ENCODE measurements at places on chromosomes 7 and 10.

DNA sequence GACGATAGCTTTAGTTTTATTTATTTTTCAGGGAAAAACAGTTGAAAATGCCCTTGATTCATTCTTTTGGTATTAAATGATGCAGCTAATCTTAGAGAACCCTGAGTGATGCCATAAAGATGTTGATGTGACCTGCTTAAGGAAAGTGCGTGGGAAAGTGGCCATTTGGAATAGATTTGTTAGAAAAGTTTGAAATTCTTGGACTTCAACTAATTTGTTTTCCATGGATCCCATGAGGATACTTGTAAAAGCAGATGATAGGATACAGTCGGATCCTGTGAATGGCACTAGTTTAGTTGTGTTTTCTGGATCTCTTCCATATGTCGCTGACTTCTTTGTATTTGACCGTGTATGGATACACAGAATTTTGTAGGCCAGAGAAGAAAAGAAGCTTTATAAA, 69.0 kb downstream of the SEPTIN7 start:
- DNase-seq: no peak

DNA sequence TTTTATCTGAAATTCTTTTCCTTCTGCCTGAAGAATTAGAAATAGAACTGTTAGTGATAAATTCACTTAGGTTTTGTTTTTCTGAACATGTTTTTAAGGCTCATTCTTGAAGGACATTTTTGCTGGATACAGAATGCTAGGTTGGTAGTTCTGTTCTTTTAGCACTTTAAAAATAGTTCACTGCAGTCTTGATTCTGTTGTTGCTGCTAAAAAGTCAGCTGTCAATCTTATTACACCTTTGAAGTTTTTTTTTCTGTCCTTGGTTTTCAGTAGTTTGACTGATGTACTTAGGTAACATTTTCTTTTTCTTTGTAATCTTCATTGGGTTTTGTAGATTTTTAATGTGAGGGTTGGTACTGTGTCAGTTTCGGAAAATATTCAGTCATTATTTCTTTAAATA, 48.7 kb downstream of the C1GALT1 start:
- no peak for DNase-seq

GRCh38 chr10:71238626-71239025, 26.3 kb downstream of the UNC5B start:
- no peak for DNase-seq

DNA sequence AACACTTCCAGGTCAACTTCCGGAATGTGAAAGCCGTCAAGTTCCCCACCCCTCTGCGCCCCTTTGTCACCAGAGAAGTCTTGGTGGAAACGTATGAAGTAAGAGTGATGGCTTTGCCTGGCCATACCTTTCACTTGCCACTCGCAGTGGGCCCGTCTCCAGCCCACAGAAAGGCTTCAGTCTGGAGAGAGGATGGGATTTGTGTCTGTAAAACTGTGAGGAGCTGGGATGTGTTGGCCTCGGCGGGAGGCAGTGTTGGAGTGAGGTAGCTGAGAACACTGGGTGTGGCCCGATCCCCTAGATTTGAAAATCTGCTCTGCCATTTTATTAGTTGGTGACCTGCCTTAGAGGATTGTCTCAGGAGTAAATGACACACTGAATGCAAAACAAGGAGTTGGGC, 6.4 kb downstream of the ADCK2 start:
- no peak for DNase-seq

DNA sequence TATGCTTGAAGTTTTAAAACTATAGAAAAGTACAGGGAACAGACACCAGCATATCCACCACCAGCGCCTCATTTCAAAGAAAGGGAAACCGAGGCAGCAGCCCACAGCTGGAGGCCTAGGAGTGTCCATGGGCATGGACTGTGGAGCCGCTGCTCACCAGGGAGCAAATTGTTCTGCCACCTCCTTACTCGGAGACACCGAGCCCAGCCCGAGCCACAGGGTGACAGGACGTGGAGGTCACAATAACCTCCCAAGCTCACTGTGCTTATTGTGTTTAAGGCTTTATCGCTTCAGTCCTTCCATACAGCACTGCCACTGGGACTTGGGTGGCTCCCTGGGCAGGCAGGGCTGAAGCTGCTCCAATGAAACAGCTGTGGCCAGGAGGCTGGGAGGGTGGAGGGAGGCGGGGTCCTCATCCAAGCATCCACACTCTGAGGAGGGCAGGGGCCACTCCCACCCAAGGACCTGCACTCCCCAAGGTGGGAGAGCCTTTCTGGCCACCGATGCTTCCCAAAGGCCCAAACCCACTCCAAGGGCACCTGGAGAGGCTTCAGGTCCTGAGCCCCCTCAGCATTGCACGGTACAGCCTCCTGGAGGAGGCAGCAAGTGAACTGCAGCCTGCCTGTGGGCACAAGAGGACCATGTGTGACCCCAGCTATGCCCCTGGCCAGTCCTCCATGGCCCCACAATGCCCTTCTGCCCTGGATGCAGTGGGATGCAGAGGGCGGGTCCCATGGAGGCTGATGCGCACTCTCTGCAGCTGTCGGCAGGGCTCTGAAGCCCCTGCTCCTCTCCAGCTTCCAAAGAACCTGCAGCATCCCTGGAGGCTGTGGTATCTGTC, 38.7 kb upstream of the RET start:
- no peak for DNase-seq

DNA sequence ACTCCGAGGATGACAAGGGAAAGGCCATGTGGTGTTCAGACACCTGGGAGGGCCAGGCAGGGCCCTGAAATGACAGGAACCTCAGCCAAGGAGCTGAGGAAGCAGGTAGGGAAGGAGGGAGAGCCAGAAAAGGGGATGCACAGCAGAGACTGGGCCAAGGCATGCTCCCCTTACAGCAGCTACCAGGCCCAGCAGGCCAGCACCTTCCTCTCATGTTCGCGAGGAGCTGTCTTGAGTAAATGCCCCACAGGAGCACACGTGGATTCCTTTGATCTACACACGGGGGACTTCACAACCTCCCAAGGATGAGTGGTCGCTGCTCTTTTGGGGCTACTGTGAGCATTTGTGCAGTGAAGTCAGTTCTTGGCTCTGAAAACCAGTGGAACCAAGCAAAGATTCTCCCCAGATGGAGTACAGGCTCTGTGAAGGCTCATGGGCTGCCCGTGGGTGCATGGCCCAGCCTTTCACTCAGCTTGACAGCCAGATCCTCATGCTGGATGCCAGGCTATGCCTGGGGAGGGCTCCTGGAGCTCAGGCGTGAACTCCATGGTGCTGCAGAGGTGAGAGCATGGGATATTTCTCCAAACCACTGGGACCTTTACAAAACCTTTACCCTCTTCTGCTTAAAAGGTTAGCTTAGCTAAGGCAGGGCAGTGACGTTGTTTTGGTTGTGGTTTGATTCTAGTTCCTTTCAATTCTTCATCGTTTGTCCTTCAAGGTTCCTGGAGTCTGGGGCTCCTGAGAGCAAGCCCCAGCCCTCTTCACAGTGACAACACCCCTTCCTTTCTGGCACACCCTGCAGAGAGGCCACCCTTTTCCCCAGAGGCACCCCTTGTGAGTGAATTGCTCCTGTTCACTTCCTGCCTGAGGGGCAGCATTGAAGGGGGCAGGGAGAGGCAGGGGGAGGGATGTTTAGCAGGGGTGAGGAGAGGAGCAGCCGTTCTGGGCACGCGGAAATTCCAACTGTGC, 74.2 kb upstream of the ZPBP start:
- no peak for DNase-seq

DNA sequence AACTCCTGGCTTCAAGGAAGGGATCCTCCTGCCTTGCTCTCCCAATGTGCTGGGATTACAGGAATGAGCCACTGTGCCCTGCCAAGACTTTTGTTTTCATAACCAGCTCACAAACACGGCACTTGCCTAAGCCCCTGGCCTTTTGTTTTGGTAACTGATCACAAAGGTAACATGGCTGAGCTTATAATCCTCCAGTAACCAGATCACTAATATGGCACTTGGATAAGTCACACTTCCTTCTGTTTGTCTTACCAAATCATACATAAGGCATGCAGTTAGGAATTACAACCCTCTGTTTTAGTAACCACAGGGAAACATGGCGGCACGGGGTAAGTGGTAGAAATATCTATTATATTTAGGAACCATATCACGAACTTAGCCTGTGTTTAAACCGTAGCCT, 577.1 kb downstream of the CALN1 start:
- no peak for DNase-seq

DNA sequence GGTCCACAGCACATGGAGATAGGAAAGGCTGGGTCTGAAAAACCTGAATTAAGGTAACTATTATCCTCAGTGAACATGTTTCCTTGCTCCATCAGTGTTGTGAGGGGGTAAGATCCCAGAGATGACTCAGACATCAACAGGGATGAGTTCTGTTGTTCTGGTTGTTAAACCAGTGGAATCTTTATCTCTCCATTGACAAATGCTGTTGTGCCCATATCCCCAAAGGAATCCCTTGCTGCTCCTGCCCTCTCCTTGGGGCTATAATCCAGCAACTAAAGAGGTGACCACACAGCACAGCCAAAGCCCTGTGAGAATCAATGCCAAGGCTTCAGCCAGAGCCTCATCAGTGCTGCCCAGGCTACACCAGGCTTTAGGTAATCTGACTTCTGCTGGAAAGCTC, 113.4 kb downstream of the JAZF1 start:
- no peak for DNase-seq

GRCh38 chr7:108404509-108405420, 51.5 kb downstream of the NRCAM start:
- DNase-seq: no peak

DNA sequence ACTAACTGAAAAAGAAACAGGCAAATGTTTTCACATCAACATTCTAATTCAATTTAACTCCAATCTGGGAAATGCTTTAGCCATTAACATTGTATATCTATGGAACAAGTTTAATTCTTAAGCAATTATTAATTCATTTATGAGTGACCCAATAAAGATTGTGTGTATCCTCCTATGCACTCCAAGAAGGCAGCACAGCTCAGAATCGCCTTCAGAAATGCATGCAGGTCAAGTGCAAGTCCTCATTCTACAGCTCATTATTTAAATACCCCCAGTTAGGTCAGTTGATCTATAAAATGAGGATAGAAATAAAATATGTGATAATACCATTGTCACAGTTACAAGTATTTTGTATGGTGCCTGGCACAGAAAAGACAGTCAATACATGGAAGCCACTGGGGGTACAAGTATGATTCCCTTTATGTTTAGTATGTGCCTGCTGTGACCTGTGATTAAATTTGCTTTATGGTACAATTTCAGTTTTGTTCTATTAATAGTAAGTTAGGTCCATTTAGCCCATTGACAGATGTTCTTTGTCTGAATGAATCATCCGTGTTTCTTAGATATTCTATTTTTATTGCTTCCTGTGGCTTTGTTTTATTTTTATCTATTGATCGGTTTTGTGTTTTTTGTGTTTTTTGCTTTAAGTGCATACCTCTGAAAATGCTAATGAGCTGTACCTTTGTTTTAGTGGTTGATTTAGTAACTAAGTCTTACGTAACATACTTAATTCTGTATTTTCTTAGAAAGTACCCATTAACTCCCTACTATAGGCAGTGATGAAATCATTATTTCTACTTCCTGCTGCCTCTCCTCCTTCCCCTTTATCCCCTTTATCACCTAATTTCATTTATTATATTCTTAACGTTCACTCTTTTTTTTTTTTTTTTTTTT, 42.8 kb downstream of the CPXM2 start:
- peak; percentile 15 for DNase-seq

DNA sequence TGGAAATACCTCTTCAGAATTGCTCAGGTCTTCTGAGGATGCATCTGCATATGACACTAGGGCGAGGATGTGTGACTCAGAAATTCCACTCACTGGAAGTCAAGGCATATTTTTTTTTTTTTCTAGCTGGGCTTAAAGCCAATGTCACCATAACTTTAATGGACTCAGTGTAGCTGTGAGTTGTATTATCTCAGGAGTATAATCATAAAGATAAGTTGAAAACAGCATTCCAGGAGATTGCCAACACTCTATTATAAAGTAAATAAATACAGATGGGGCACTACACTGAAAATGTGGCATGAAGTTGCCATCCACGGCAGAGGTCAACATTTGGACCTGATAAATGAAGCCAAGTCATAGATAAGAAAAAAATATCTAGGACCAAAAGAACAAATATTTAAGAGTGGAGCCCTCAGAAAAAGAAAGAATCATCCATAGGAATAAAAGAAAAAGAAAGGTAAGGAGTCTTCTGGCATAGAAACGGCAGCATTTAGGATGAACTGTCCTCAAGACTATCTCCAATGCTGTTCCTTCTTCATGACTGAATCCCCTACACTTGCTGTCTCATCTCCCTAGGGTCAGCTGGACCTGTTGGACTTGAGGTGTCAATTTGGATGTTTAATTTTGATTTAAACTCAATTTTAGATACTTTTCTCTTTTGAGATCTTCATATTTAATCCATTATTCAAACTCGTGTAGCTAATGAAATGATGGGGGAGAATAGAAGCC, 72.9 kb upstream of the CAV2 start:
- no peak for DNase-seq

- no peak for DNase-seq
These were observed 85.5 kb upstream of the GNA12 start for GRCh38 chr7:2929321-2930201.

DNA sequence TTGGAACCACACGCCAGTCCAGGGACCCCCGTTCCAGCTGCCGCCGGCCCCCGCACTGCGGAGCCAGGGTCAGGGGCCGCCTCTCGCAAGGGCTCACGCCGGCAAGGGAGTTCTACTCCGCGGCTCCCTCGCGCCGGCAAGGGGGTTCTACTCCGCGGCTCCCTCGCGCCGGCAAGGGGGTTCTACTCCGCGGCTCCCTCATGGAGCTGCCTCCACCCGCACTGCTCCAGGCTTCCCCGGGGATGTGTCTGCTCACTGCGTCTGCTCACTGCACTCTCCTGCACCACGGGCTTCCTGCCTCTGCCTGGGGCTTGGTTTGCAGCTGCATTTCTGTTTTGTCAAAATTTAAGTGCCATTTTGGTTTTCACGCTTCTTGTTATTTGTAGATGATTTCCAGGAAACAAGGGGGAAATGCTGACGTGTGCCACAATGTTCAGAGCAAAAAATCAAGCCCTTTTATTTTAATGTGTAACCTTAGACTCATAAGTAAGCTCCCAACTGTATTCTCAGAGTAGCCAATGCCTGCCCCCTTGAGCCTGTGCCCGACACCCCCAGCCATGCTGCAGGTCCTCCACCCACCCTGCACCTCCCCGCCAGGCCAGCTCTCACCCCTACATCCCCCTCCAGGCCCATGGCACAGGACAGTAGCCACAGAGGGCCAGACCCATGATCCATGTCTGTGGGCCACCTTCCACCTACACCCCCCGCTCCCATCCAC, 246.2 kb downstream of the MAD1L1 start:
- DNase-seq: no peak

DNA sequence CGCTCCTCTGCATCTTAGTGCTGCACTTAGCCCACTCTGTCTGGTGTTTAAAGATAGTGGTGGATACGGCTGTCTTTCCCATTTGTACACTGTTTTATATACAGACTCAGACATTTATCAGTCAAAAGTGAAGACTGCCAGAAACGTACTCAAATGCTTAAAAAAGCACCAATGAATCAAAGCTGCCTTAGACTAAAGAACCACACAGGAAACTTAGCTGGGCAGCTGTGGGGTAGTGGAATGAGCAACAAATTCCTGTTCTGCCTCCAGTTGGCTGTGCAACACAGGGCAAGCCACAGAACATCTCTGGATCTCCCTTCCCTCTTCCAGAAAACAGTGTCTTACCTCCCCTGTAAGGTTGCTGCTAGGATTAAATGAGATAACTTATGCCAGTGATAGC, 76.0 kb downstream of the ATXN7L1 start:
- no peak for DNase-seq

- DNase-seq: no peak
These were observed 14.0 kb upstream of the SCART1 start for GRCh38 chr10:133439517-133440461.

- DNase-seq: no peak
These were observed 439.8 kb upstream of the ZMIZ1 start for GRCh38 chr10:78628976-78629375.

GRCh38 chr7:139355320-139355719, 4.4 kb upstream of the LUC7L2 start:
- DNase-seq: peak; percentile 86

Measured in inflammatory macrophage treated with lipopolysaccharide for 4 hours (primary cell).